ENCODE measurements at places on chromosomes 12 and 14.

DNA sequence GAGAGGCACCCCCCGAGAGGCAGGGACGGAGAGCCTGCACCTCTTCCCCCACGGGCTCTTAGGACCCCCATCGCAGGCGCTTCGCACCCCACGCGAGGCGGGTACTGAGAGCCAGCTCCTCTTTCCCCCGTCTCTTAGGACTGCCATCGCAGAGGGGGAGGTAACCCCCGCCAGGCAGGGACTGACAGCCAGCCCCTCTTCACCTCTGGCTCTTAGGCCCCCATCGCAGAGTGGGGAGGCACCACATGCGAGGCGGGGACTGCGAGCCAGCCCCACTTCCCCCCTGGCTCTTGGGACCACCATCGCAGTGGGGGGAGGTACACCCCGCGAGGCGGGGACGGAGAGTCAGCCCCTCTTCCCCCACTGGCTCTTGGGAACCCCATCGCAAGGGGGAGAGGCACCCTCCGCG lies 46.1 kb downstream of the DDX11 start:
- no peak for DNase-seq

- DNase-seq = no peak
Measured at GRCh38 chr14:66610154-66610563, 102.2 kb downstream of the GPHN start.

GRCh38 chr12:107547389-107547788 lies 138.2 kb upstream of the PWP1 start:
- no peak for DNase-seq

DNA sequence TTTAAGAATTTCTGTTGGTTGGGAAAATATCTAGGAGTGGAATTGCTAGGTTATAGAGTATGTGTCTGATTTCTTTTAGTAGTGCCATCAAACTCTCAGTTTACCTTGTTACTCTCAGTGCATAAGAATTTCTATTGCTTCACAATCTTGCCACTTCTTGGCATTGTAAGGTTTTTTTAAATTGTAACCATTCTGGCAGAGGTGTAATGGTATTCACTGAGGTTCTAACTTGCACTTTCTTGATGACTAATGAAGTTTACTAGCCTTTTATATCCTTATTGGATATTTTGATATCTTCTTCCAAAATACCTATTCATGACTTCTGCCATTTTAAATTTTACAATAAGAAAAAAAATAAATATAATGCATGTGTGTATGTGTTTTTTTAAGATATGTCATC lies 478.0 kb downstream of the NAV3 start:
- no peak for DNase-seq

DNA sequence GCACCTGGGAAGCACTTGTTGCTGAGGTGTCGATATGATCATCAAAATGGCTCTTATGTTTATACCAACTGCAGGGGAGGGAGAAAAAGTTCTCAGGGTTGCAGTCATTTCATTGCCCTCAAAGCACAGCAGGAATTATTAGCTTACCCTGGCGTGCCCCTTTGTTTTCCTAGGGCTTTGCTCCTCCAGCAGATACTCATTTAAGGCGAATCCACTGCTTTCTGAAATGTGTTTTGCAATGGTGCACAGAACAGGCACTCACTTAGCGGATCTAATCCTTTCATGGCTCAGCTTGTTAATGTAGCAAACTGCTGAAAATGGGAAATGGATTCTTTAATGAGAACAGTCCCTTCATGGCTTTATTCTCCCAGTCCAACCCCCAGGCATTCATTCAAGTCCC lies 76.7 kb downstream of the NKX2-1 start:
- no peak for DNase-seq

Data from NCI-H187 treated with DMSO at 0.1 percent for 48 hours (cell line).